ENCODE measurements at places on chromosomes 1 and 21. TPM values are rescaled to one million over a fixed set of nuclear protein-coding genes. Genes with fewer than 3 reads are reported as not detected.

- no peaks in the 10 kb centered on the region for H3K36me3 ChIP-seq
- H3K27ac ChIP-seq = no peak overlapping the region
- H3K4me1 ChIP-seq = no peaks in the 10 kb centered on the region
- no peak for DNase-seq
- no peaks in the 10 kb centered on the region for H3K27me3 ChIP-seq
- no peak overlapping the region for H3K4me3 ChIP-seq
Observed at GRCh38 chr1:47774986-47775834, 222.0 kb downstream of the TRABD2B start.

DNA sequence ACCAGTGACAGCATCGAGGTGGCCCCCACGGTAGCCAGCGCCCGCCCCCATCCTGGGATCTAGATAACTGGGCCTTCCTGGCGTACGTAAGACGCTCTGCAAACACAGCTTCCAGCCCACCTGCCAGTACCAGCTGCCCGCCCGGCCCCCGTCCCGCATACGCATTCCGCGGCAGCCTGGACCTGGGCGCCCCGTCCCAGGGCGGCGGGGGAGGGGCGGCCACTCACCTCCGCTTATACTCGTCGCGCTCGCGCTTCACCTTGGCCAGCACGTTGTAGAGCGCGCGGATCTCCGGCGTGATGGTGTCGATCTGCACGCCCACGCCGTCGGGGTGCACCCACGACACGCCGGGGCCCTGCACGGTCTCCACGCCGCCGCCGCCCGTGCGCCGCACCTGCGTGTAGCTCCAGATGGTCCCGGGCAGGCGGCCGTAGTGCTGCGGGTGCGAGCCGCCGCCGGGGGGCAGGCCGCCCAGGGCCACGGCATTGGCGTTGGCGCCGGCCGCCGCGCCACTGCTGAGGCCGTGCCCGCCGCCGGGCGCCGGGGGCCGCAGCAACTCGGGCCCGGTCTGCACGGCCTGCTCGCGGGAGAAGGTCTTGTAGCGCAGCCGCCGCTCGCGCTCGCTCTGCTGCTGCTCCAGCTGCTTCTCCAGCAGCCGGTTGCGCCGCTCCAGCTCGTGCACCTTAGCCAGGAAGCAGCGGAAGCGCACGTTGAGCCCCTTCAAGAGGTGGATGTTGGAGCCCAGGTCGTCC lies 859 bp downstream of the IFFO2 start:
- DNase-seq = no peak
- no peaks in the 10 kb centered on the region for H3K27me3 ChIP-seq
- H3K27ac ChIP-seq = peak overlapping the region; percentile 72
- H3K36me3 ChIP-seq = no peaks in the 10 kb centered on the region

DNA sequence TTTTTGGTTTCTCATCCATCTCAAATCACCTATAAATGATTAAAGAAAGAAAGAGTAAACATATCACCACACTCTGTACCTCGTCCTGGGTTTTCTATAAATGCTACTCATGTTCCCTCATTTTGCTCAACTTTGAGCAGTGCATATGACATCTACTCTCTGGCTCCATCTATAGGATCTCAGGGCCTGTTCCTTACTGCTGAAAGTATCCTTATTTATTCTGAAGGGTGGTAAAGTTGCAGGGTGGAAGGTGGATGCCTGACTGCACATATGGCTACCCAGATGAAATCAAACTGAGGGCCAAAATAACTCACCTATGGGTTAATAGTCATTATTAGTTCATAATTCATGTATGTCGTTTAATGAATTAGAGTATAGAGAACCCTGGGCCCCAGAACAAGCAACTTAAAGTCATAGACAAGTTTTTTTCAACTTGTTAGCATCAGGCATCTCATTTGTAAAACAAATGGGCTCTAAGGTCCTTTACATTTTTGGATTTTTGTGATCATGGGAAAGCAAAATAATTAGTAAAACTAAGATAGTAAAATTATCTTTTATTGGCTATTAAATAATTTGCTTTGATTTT lies 46.5 kb downstream of the NCF2 start:
- H3K36me3 ChIP-seq = no peaks in the 10 kb centered on the region
- H3K4me1 ChIP-seq = peaks cover 7% of the 10 kb centered on the region
- H3K27me3 ChIP-seq = no peaks in the 10 kb centered on the region
- no peak for DNase-seq
- no peak overlapping the region for H3K4me3 ChIP-seq

- no peak for DNase-seq
- H3K27ac ChIP-seq = peak overlapping the region; percentile 83
- no peaks in the 10 kb centered on the region for H3K27me3 ChIP-seq
- H3K4me3 ChIP-seq = no peak overlapping the region
- peaks cover 6% of the 10 kb centered on the region for H3K4me1 ChIP-seq
Observed at GRCh38 chr21:25967181-25967900, 203.2 kb downstream of the APP start.

Gene CFH
- total RNA-seq = 161 TPM

Gene AIRE
- not detected for total RNA-seq

Gene SMCP
- total RNA-seq = not detected

Gene KCNJ15
- total RNA-seq = 87.3 TPM

Gene CFAP141
- not detected for total RNA-seq
